Natural killer cell (primary cell): ENCODE measurements at places on chromosomes 1 and 21. TPM values are rescaled to one million over a fixed set of nuclear protein-coding genes. Genes with fewer than 3 reads are reported as not detected.

- no peaks in the 10 kb centered on the region for H3K36me3 ChIP-seq
- no peak overlapping the region for H3K4me3 ChIP-seq
- H3K27ac ChIP-seq = no peak overlapping the region
- no peaks in the 10 kb centered on the region for H3K27me3 ChIP-seq
These were observed 4.4 kb downstream of the S100A8 start for GRCh38 chr1:153386500-153386901.

DNA sequence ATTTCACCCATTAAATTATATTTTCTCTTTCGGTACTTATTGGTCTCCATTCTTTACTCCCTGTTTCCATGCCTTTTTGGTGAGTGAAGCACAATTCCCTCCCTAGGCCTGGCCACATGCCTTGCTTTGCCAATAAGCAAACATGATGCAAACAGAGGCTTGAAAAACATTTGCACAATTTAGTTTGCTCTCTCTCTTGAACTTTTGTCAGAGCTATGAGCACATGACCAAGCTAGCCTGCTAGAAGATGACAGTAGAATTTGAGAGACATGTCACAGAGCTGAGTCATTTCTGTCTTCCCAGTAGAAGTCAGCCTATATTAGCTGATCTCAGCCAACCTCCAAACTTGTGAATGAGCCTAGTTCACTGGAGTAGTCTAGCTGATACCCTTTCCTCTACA is 24.6 kb downstream of the ANGPTL3 start:
- no peaks in the 10 kb centered on the region for H3K36me3 ChIP-seq
- H3K4me1 ChIP-seq = no peaks in the 10 kb centered on the region
- no peaks in the 10 kb centered on the region for H3K27me3 ChIP-seq
- H3K27ac ChIP-seq = no peak overlapping the region

DNA sequence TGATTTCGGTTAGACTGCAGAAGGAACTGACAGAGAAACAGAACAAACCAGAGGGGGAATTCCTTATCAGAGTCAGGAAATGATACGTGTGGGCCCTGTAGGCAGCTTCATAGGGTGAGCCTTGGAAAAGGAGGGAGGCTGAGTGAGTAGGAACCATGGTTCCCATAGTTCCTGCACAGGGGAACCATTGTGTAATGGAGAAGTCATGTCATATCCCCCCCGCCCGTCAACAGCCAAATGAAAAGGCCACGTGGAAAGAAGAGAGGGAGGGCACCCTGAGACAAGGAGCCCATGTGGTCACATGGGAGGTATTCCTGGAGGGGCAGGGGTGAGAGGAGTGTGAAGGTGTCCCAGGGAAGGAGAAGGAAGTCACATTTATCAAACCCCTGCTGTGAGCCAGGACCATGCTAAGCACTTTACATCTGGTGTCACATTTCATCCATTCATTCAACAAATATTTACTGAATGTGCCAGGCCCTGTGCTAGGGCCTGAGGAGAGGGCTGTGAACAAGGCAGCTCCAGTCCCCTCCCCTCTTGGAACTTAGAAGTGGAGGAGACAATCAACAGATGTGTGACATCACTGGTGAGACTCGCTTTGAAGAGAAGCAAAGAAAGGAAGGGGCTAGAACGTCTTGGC is 15.7 kb upstream of the FGR start:
- H3K27me3 ChIP-seq = no peaks in the 10 kb centered on the region
- no peaks in the 10 kb centered on the region for H3K36me3 ChIP-seq
- DNase-seq = no peak
- H3K4me3 ChIP-seq = no peak overlapping the region
- H3K27ac ChIP-seq = no peak overlapping the region
- H3K4me1 ChIP-seq = peaks cover 13% of the 10 kb centered on the region

DNA sequence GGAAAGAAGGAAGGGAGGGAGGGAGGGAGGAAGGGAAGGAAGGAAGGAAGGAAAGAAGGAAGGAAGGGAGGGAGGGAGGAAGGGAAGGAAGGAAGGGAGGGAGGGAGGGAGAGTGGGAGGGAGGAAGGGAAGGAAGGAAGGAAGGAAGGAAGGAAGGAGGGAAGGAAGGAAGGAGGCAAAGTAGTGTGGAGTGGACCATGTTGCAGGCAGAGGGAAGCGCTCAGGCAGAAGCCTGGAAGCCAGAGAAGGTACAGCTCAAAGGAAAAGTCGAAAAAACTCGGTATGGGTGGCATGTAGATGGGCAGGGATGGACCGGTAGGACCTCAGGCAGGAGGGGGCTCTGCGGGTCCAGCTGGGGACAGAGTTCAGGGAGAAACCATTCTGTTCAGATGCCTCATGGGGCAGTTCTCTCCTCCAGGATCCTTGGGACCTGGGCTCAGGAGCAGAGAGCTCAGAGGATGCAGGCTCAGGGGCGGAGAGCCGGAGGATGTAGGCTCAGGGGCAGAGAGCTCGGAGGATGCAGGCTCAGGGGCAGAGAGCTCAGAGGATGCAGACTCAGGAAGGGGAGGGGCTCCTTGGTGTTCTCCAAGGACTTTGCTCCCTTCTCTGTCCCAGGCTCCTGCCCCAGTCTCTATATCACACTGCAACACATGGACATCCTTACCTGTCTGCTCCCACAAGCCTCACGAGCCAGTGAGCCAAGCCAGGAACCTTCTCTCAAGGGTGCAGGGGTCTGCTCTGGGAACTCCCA is 13.6 kb upstream of the PADI3 start:
- H3K4me3 ChIP-seq = no peak overlapping the region
- no peak for DNase-seq
- no peak overlapping the region for H3K27ac ChIP-seq
- no peaks in the 10 kb centered on the region for H3K27me3 ChIP-seq
- no peaks in the 10 kb centered on the region for H3K36me3 ChIP-seq

DNA sequence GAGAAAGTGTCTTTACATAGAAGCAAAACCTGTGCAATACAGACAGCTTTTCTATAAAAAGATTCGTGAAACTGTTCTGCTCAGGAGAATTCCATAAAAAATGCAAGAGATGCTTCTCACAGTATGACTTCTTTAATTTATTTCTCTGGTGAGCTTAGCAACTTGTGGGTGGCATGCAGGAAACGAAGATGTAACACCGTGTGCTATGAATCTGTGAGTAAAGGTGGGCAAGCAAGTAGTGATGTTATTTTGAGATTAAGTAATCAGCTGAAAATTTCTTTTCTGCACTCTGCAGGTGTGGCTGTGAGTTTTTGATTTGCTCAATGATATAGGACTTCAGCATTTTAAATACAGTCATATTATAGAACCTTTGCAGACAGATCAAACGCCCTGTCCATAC is 656.8 kb upstream of the NCAM2 start:
- DNase-seq = no peak
- no peak overlapping the region for H3K4me3 ChIP-seq
- H3K36me3 ChIP-seq = no peaks in the 10 kb centered on the region
- H3K27ac ChIP-seq = no peak overlapping the region
- H3K4me1 ChIP-seq = no peaks in the 10 kb centered on the region
- no peaks in the 10 kb centered on the region for H3K27me3 ChIP-seq

GRCh38 chr1:100793659-100794058 is 74.1 kb downstream of the VCAM1 start:
- H3K27ac ChIP-seq = no peak overlapping the region
- no peak overlapping the region for H3K4me3 ChIP-seq
- no peaks in the 10 kb centered on the region for H3K36me3 ChIP-seq
- H3K27me3 ChIP-seq = no peaks in the 10 kb centered on the region

GRCh38 chr1:25445993-25446538 is 15.4 kb downstream of the MACO1 start:
- no peak for DNase-seq
- H3K36me3 ChIP-seq = peaks cover 7% of the 10 kb centered on the region
- no peak overlapping the region for H3K4me3 ChIP-seq
- H3K27ac ChIP-seq = no peak overlapping the region
- H3K27me3 ChIP-seq = no peaks in the 10 kb centered on the region
- H3K4me1 ChIP-seq = no peaks in the 10 kb centered on the region

DNA sequence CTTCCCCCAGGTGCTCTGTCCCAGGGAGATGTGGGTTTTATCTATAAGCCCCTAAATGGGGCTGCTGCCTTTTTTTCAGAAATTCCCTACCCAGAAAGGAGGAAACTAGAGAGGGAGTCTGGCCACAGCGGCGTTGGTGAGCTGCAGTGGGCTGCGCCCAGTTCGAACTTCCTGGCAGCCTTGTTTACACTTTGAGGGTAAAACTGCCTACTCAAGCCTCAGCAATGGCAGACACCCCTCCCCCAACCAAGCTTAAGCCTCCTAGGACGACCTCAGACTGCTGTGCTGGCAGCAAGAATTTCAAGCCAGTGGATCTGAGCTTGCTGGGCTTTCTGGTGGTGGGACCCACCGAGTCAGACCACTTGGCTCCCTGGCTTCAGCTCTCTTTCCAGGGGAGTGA is 46.2 kb upstream of the PAPPA2 start:
- H3K27me3 ChIP-seq = no peaks in the 10 kb centered on the region
- no peak overlapping the region for H3K4me3 ChIP-seq
- no peak for DNase-seq
- H3K4me1 ChIP-seq = no peaks in the 10 kb centered on the region

FAM163A gene
- total RNA-seq = not detected

SHISA4 gene
- not detected for total RNA-seq

CALML6 gene
- 3.9 TPM for total RNA-seq

KCNQ4 gene
- 0.45 TPM for total RNA-seq

USF1 gene
- 114 TPM for total RNA-seq
